CD4-positive, CD25-positive, alpha-beta regulatory T cell (primary cell): ENCODE measurements at places on chromosomes 11 and 22. TPM values are rescaled to one million over a fixed set of nuclear protein-coding genes. Genes with fewer than 3 reads are reported as not detected.

GRCh38 chr11:81421251-81421860, 1312.3 kb downstream of the FAM181B start:
- DNase-seq = no peak

DNA sequence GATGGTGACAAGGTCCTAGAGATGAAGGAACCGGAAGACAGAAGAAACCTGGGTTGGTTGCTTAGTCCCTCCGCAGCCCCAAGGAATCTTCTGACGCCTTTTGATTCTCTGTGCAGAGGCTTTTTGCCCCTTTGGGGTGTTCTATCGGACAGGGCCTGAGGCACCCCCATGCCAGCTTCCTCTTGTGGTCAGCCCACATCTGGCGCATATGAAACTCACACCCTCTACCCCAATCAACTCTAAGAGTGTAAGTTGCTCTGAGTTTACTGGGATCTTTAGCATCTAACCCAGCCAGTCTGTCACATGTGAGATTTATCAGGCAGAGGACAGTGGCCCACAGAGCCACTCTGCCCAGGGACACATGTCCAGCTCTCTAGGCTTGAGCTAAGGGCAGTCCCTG, 17.4 kb downstream of the RASD2 start:
- no peak for DNase-seq

Gene MLC1
- polyA plus RNA-seq = 0.20 TPM

Gene LRRC32
- polyA plus RNA-seq = 5.6 TPM
